ENCODE measurements at places on chromosomes 6 and 20.

- no peak for DNase-seq
Measured at GRCh38 chr20:54208548-54209176, 775 bp downstream of the PFDN4 start.

GRCh38 chr6:153170511-153170910 is 39.4 kb upstream of the RGS17 start:
- DNase-seq = no peak

GRCh38 chr6:49606721-49607390 is 29.8 kb downstream of the RHAG start:
- peak; percentile 4 for DNase-seq

- no peak for DNase-seq
Measured at GRCh38 chr6:56525974-56526789, 116.5 kb downstream of the DST start.

DNA sequence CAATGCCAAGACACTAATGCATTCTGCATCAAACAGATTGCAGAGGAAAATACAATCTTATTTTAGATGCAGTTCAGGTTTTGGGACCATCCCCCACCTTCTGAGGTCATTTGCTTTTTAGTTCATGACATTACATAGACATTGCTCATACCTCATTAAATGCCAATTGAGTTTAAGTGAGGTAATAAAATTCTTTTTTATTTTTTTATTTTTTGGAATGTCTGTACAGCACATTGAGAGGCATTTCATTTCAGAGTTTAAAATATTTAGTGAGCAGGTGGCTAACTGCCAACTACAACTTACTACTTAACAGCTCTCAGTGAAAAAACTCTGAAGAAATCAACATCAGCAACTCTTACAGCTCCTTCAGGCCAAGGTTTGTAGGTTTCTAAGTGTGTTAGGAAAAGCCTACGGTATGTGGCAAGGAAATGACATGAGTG is 482.2 kb upstream of the RNF217 start:
- no peak for DNase-seq

GRCh38 chr6:27290065-27290849 is 21.8 kb downstream of the POM121L2 start:
- no peak for DNase-seq

DNA sequence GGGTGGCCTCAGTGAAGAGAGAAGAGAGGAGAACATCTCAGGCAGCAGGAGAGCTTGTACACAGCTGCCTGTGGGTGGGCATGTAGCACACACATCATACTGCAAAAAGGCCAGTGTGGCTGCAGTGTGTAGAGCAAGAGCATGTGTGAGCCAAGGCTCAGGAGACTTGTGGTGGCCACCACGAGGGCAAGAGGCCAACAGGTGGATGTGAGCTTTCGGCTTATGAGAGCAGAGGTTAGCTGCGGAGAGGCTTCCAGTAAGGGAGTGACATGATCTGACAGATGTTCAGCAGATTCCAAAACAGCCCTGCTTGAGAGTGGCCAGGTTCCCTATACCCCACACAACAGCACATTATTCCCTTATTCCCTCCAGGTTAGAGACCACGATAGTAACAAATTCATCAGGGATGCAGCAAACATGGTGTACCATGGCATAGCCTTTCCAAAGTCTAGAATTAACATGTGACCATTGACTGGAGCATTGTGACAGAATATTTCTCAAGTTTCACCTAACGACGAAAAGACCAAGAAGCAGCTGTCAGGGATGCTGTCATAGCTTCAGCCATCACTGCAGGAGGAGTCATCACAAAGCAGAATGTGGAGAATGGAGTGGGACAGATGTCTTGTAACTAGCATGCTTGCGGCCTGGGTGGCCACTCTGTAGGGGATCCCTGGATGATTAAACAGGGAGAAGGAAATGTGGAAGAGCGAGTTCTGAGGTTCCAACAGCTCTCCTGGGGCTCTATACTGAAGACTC is 23.1 kb downstream of the HM13 start:
- DNase-seq = no peak

- no peak for DNase-seq
Measured at GRCh38 chr6:110532431-110532830, 56.0 kb upstream of the SLC22A16 start.

DNA sequence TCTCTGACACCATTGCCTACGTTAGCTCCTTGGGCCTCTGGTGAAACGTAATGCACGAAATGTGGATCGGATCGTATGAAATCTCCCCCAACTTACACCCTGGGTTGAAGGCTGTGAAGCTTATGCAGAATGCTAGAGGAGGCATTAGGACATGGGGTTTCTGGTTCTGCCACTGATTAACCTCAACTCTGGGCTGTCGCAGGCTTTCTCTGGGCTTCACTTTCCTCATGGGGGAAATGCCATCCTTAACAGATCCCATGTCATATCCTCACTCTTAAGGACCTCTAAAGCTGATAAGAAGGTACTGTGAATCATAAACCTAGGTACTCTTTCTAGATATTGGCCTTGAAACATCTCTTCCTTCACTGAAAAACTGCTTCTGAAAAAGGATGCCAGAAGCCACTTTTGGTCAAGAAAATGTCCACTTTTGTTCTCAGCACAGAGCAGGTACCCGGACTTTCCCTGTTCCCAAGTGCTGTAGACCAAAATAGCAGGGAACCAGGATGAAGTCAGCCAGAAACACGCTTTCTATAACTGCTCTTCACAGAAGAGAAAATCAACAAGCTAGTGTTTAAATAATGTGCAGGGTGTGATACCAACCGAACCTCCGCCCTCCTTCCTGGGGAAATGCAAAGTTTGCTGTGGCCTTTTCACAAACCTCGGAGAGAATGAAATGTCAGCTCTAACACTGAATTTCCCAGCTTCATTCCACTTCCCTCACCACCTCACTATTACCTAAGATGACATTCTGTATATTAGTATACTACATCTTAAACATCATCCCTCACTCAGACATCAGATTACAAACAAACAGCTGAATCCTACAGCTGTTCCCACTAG is 118.9 kb downstream of the BACH2 start:
- DNase-seq = no peak

- DNase-seq = no peak
Measured at GRCh38 chr20:2460752-2461424, 9.7 kb downstream of the SNRPB start.

- DNase-seq = no peak
Measured at GRCh38 chr6:14266266-14266665, 148.7 kb downstream of the CD83 start.

DNA sequence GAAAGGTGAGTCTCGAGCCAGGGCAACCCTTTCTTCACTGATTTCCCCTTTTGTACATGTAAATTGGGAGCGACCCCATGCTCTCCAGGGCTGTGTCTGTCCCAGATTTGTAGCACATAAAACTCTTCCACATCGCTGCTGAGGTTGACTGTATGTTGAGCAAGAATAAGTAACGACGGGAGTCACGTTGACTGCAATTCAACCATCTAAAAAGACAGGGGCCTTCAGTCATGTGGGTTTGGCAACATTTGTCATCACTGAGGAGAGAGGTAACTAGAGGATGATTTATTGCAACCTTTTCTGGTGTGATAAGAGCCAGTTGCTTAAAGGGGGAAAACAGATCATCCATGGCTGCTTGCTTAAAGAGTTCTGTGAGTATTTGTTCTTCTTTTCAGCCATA is 159.4 kb upstream of the SULF2 start:
- no peak for DNase-seq

GRCh38 chr6:22732176-22732970 is 163.0 kb downstream of the HDGFL1 start:
- no peak for DNase-seq

GRCh38 chr20:42987376-42988114 is 202.2 kb downstream of the PTPRT start:
- no peak for DNase-seq

GRCh38 chr6:11164717-11165646 is 53.5 kb upstream of the ERVFRD-1 start:
- DNase-seq = no peak

DNA sequence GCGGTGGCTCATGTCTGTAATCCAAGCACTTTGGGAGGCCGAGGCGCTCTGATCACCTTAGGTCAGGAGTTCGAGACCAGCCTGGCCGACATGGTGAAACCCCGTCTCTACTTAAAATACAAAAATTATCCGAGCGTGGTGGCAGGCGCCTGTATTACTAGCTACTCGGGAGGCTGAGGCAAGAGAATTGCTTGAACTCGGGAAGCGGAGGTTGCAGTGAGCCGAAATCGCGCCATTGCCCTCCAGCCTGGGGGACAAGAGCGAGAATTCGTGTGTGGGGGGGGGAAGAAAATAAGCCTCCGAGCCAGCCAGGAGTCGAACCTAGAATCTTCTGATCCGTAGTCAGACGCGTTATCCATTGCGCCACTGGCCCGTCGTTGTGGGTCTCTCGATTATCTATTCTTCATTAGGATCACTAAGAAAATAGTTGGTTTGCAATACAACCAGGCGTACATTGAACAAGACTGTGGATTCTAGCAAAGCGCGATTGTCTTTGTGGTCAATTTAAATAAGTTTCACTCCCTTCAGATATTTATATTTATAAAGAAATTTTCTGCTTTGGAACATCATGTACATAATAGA is 33.9 kb upstream of the PRSS16 start:
- DNase-seq = no peak

DNA sequence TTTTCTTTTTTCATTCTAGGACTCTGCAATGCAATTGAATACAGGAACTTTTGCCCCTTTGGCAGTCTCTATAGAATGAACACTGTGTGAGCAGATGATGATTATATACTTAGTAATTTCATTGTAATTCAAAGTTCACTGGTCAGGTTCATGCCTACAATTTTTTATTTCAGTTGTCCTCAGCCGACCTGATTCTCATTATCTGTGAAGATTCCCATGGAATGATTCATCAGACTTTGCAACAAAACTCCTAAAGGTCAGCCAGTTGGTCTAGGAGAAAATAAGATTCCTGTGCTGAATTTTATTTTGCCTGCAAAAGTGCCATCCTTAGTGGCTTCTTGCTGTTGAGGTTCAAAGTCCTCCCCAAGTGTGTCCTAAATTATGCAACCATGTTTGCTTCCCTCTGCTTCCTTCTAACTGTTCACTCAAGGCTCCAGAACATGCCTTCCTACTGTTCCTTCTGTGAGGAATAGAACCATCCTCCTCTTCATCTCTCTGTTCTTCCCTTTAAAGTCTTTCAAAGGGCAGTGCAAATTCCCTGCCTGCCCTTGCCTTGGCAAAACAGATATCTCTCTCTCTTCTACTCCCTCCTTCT is 194.2 kb upstream of the CNR1 start:
- DNase-seq = no peak

GRCh38 chr6:45983062-45983461 is 32.6 kb downstream of the CLIC5 start:
- DNase-seq = no peak

DNA sequence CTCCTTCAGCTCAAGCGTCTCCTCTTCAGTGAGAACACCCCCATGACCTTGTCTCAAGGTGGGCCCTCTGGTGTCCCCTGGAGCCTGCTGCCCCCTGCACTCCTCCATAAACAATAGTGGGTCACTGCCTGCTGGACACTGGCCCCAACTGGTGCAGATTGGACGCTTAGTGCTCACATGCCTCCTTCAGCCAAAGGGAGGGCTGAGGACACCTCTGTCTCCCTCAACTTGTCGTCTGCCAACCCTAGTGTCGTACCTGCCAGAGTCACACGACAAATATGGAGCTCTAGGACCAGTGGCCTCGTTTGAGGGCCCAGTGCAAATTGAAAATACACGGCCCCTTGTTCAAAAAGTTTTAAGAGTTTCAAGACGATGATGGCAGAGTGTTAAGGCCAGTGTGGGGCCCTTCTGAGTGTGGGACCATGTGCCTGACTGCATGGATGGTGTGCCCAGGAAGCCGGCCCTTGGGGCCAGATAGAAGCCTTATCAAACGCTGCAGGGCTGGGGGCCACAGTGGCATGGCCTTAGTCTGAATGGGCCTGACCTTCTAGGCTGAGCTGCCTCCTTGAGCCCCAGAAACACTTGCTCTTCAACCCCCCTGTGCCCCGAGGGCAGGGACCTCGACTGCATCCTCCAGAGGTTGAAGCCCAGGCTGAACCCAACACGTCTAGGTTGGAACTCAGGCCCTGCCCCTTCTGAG is 20.1 kb downstream of the APCDD1L start:
- no peak for DNase-seq

- DNase-seq = no peak
Measured at GRCh38 chr6:31120151-31120915, at the start of gene CDSN. Gene CDSN (minus strand): TSS chr6:31120446. CDS start chr6:31120419, 27 bp downstream.

- no peak for DNase-seq
Measured at GRCh38 chr6:5442916-5443315, 181.6 kb downstream of the FARS2 start.

GRCh38 chr6:37068356-37069270 is 63.2 kb downstream of the FGD2 start:
- no peak for DNase-seq

DNA sequence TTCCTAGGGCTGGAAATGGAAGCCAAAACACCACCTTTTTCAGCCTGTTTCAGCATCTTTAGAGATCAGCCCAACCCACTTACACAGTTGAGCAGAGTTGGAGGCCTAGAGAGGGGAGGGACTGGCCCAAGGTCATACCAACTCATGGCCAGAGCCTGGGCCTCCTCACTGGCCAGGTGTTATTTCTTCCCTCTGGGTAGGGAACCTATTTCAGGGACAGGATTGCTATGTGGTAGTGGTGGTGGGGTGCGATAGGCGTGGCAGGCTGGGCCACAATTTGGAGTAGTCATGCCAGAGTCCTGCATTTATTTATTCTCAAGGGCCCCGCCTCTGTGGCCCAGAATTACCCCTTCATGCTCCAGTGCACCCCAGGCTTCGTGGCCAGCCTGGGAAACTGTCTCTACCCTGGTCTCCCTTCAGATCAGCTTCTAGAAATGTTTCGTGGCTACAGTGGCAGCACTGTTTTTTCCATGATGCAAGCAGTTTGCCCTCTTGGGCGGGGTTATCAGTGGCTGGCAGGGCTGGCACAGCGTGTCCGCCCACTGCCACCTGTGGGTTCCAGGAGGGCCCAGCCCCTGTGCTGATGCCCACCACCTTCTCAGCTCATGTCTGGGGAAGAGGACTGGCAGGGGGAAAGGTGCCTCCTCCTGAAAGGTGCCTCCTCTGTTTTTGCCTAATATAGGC is 6.2 kb downstream of the VEGFA start:
- DNase-seq = no peak

- DNase-seq = no peak
Measured at GRCh38 chr20:44485078-44485829, 9.6 kb downstream of the TTPAL start.

- DNase-seq = no peak
Measured at GRCh38 chr6:145147981-145148749, 587.2 kb downstream of the EPM2A start.

GRCh38 chr6:31900917-31901414 is 920 bp downstream of the ZBTB12 start:
- peak; percentile 68 for DNase-seq

GRCh38 chr6:159444056-159444760 is 248.8 kb downstream of the SOD2 start:
- no peak for DNase-seq

DNA sequence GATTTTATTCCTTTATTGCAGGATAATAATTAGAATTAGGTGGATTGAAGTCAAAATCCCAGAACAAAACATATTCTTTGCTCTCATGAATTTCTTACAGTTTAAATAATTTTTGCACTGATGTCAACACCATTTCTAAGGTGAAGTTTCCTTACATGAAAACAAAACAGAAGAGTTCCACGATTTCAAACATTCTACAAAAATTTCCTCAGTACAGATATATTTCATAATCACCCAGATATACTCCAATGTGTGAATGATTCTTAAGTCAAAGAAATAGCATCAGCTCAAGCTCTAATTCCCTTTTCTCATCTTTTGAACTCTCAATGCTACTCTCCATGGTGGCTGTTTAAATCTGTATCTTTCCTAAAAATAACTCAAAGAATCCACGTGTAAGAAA is 39.5 kb upstream of the THBS2 start:
- DNase-seq = no peak

GRCh38 chr20:57893366-57893999 is 183.7 kb upstream of the PMEPA1 start:
- no peak for DNase-seq

Data from right kidney (tissue), 9 donors.